ENCODE measurements at places on chromosomes 5 and 9. TPM values are rescaled to one million over a fixed set of nuclear protein-coding genes. Genes with fewer than 3 reads are reported as not detected.

- H3K36me3 ChIP-seq = no peaks in the 10 kb centered on the region
- no peak overlapping the region for H3K4me3 ChIP-seq
- H3K27me3 ChIP-seq = no peaks in the 10 kb centered on the region
- DNase-seq = no peak
Observed at GRCh38 chr9:126750941-126751725, 53.7 kb upstream of the ZBTB43 start.

GRCh38 chr5:21856987-21857386 lies 996.2 kb downstream of the CDH12 start:
- H3K4me1 ChIP-seq = no peaks in the 10 kb centered on the region
- no peak overlapping the region for H3K27ac ChIP-seq
- H3K36me3 ChIP-seq = no peaks in the 10 kb centered on the region
- DNase-seq = no peak

GRCh38 chr5:149030392-149030791 lies 32.5 kb downstream of the SH3TC2 start:
- H3K4me1 ChIP-seq = no peaks in the 10 kb centered on the region
- DNase-seq = no peak
- H3K36me3 ChIP-seq = no peaks in the 10 kb centered on the region
- H3K27me3 ChIP-seq = no peaks in the 10 kb centered on the region

DNA sequence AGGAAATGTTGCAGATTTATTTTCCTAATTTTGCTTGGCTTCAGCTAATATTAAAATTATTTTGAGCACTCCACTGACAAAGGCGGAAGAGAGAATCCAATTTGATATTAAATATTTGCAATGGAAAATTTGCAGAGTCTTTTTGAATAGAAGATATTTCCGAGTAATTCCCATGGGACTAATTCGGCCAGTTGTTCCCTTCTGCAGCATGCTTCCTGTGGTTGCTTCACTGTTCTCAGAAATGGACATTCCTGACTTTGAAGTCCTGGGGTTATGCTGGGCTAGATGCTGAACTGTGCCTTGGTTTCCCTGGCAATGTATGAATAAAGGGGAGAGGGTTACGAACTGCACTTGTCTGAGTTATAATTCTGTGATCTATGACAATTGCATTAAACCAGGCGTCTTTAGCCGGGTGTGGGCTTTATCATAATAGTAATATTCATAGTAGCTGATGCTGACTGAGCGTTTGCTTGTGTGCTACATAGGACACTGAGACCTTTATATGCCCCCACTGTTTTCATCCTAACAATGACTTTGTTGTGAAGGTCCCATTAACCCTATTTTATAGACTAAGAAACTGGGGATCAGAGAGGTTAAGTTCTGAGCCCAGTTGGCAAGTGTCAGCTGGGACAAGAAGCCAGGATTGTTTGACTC lies 114.5 kb upstream of the SPRY4 start:
- no peaks in the 10 kb centered on the region for H3K27me3 ChIP-seq
- no peaks in the 10 kb centered on the region for H3K4me1 ChIP-seq
- DNase-seq = no peak
- no peak overlapping the region for H3K4me3 ChIP-seq

DNA sequence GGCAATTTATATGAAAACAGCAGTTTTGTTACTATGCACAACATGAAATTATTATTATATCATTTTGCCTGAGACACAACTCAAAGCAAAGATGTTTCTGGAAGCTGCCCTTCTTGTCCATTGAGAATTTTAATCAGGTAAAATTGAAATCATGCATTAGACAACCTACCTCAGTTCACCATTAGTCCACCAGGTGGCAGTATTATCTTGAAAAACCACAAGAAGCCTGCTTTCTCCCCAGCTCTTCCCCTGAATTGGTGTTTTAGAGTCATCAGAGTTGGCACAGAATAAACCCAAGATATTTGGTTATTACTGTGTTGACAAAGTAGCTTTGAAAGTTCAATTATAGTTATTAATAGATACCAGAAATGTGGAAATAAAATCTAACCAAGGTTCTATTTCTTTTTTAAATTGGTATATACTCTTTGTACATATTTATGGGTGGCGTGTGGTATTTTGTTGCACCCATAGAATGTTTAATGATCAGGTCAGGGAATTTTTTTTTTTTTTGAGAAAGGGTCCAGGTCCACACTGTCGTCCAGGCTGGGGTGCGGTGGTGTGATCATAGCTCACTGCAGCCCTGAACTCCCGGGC lies 25.7 kb downstream of the UTP15 start:
- no peaks in the 10 kb centered on the region for H3K4me1 ChIP-seq
- no peak overlapping the region for H3K4me3 ChIP-seq
- no peak for DNase-seq

- H3K36me3 ChIP-seq = no peaks in the 10 kb centered on the region
- H3K27ac ChIP-seq = no peak overlapping the region
- no peaks in the 10 kb centered on the region for H3K4me1 ChIP-seq
- DNase-seq = no peak
Observed at GRCh38 chr9:34490760-34491159, 32.0 kb downstream of the ENHO start.

DNA sequence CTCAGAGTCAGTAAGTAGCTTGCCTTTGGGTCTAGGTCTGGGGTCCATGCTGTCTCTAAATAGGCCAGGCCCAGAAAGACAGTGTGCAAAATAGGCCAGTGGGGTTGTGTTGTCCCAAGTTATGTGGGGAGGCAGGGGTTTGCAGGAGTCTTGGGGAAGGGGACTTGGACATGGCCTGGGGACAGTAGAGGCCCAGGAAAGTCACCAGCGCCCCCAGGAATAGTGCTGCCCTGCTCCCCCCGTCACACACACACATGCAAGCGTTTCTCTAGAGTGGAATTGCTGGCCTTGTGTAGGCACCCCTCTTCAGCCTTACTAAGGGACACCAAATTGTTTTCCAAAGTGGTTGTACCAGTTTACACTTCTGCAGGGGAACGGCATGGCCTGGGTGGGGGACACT lies 227.5 kb downstream of the PBX3 start:
- DNase-seq = no peak
- H3K36me3 ChIP-seq = no peaks in the 10 kb centered on the region
- H3K4me1 ChIP-seq = no peaks in the 10 kb centered on the region
- no peak overlapping the region for H3K27ac ChIP-seq
- no peaks in the 10 kb centered on the region for H3K27me3 ChIP-seq
- no peak overlapping the region for H3K4me3 ChIP-seq

GRCh38 chr9:4838189-4838546 lies 45.4 kb downstream of the RCL1 start:
- DNase-seq = no peak
- H3K27me3 ChIP-seq = no peaks in the 10 kb centered on the region
- peaks cover 4% of the 10 kb centered on the region for H3K36me3 ChIP-seq
- H3K4me1 ChIP-seq = no peaks in the 10 kb centered on the region

Gene ELP1
- total RNA-seq = 13.9 TPM

Gene VCAN
- total RNA-seq = 65.8 TPM

Gene DELE1
- 82.9 TPM for total RNA-seq
